ELF-1 (cell line): ENCODE measurements at places on chromosomes 7 and 10.

GRCh38 chr7:28434510-28434909 lies 22.2 kb downstream of the CREB5 start:
- no peak for DNase-seq

DNA sequence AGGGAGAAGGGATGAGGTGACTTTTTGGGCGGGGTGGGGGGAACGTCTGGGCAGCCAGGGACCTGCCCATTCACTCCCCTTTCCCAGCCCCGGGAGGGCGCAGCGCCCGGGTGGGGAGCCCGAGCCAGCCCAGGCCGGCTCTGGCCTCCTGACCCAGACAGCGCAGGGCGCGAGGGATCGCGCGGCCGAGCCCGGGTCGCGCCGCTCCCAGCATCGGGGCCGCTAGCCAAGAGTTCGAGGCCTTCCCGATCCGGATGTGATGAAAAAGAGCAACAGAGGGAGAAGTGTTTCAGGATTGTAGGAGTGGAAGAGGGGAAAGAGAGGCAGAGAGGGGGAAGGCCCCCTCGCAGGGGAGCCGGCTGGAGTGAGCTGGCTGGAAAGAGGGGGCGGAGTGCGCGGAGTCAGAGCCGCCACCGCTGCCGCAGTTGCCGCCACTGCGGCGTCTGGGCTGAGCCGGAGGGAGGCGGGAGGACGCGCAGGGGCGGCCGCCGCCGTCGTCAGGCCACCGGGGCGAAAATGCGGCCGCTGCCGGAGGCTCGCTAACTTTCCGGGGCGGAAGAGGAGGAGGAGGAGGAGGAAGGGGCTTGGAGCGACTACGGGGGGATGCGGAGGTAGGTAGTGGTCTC lies at the start of gene MDFIC:
TSS of gene MDFIC (plus strand) at position 69 of the 626 bp plus-strand sequence. CDS start 940 bp downstream, outside the sequence.
- DNase-seq, result peak; percentile 71

- DNase-seq, result no peak
Observed at GRCh38 chr10:96968682-96969423, 136.8 kb downstream of the LCOR start.

DNA sequence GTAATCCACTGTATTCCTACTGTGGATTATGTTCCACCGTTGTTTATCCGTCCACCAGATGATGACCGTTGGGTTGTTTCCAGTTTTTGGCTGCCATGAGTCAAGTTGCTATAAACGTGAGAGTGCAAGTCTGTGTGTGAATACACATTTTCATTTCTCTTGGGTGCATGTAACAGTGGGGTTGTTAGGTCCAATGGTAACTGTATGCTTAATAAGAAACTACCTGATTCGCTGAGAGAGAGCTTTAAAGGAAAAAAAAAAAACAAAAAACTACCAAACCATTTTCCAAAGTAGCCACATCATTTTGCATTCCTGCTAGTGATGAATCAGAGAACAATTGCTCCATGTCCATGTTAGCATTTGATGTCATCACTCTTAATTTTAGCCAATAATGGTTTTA lies 15.9 kb downstream of the UBN2 start:
- DNase-seq, result no peak

- DNase-seq, result no peak
Observed at GRCh38 chr7:149725916-149726315, 47.5 kb downstream of the ZNF467 start.

- DNase-seq, result no peak
Observed at GRCh38 chr10:75115137-75115536, 3.7 kb downstream of the SAMD8 start.

GRCh38 chr10:131961777-131962662 lies 19.7 kb downstream of the BNIP3 start:
- DNase-seq, result no peak

- DNase-seq, result peak; percentile 46
Observed at GRCh38 chr10:27625452-27626211, 120.0 kb downstream of the MKX start.

DNA sequence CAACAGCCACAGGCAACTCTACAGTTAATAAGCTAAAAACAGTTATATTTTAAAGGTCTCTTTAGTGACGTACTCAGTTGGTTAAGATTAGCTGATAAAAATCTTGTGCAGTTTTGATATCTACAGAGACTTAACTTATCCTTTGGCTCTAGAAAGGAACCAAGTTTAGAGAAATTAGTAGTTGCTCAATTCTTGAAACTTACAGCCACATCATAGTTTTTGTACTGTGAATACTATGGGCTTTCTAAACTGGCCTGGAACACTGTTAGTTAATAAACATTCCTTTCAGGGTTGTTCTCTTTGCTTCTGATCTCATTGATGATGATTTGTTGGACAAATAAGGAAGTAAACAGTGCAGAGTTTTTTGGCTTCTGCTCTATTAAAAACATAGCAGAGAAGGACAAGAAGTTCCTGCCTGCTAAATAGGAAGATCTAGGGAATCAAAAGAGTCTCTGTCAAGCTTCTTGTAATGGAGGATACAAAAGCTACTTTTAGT lies 73.1 kb downstream of the MKLN1 start:
- no peak for DNase-seq

DNA sequence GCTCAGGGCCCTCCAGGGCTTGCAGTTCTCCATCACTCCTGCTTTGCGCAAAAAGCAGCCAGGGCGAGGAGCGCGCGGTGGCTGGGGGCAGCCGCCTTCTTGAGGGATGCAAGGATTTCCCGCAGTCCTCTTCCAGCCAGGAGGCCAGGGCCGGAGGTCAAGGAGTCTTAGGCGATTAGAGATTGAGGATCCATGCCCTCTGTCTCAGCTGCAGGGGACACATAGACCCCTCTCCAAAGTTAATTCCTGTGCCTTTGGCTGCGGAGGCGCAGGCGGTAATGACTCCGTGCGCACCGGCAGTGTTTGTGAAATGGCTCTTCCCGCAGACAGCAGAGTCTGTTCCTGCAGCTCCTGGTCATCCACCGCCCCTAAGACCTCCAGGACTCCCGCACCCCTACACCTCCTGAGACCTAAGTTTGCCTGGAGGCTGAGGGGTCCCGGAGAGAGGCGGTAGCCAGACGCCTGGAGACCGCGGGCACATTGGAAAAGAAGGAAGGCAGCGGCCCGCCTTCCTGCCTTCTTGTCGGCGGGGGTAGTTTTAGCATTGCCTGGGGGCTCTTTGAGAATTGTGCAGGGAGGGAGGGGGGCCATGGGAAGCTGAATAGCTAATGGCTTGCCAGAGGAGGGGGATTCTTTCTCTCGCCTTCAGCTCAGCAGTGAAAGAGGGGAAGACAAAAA lies 3.3 kb upstream of the NEUROG3 start:
- peak; percentile 72 for DNase-seq

- peak; percentile 62 for DNase-seq
Observed at GRCh38 chr7:21771906-21772610, 173.6 kb downstream of the CDCA7L start.

DNA sequence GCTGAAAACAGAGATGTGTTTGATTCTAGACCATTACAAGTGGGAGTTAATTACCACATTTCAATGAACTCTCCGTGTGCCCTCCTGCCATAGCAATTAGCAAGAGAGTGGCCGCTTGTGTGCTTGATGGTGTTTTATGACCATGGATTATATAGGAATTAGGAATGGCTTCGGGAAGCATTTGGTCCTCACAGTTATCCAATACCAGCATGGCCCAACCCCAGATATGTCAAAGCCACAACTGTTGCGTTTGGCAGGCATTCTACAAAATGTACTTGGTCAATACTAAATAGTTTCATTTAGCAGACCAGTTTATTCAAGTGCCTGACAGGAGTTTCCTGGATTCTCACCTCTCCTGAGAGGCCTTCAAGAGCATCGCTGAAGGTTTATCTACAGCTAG lies 509.0 kb upstream of the GALNT17 start:
- DNase-seq, result no peak

- no peak for DNase-seq
Observed at GRCh38 chr7:150462413-150462812, 12.0 kb downstream of the GIMAP8 start.

DNA sequence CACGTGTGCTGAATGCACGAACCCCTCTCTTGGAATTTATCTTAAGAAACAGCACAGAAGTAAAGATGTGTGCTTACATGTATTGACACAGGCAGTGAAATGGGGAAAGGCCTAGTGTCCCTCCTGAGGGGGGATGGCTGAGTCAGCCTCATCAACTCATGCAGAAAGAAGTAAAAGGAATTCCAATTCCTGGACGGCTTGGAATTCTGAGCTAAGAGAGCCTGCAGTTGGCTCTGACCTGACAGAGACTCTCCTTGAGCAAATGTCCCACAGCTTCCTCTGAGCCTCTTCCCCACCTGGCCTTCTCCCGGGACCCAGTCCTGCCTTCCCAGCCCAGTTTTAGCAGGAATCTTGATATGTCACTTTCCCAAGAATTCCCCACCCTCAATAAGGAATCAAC lies 542.4 kb upstream of the ADARB2 start:
- no peak for DNase-seq

- no peak for DNase-seq
Observed at GRCh38 chr7:30379131-30379530, 94.7 kb downstream of the ZNRF2 start.

- DNase-seq, result no peak
Observed at GRCh38 chr7:112853422-112853821, 63.2 kb upstream of the TMEM168 start.

DNA sequence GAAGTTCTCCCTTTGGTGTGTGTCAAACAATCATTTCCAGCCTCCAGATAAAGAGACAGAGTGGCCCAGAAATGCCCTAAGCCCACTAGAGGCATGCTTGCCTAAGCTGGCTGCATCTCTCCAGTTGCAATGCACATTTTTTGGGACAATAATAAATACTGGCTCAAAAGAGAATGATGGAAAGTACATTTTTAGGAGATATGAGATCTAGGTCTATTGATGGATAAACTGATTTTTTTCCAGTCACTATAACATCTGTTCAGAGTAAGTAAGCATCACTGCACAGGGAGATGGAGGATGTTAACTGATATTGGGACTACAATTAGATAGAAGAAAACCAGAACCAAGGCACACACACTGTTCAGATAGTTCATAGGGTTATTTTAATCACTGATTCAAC lies 553.0 kb downstream of the GRM8 start:
- DNase-seq, result no peak

GRCh38 chr7:94392393-94392786 lies 2.3 kb upstream of the COL1A2 start:
- peak; percentile 4 for DNase-seq

- no peak for DNase-seq
Observed at GRCh38 chr7:133477791-133478190, 224.9 kb downstream of the EXOC4 start.

DNA sequence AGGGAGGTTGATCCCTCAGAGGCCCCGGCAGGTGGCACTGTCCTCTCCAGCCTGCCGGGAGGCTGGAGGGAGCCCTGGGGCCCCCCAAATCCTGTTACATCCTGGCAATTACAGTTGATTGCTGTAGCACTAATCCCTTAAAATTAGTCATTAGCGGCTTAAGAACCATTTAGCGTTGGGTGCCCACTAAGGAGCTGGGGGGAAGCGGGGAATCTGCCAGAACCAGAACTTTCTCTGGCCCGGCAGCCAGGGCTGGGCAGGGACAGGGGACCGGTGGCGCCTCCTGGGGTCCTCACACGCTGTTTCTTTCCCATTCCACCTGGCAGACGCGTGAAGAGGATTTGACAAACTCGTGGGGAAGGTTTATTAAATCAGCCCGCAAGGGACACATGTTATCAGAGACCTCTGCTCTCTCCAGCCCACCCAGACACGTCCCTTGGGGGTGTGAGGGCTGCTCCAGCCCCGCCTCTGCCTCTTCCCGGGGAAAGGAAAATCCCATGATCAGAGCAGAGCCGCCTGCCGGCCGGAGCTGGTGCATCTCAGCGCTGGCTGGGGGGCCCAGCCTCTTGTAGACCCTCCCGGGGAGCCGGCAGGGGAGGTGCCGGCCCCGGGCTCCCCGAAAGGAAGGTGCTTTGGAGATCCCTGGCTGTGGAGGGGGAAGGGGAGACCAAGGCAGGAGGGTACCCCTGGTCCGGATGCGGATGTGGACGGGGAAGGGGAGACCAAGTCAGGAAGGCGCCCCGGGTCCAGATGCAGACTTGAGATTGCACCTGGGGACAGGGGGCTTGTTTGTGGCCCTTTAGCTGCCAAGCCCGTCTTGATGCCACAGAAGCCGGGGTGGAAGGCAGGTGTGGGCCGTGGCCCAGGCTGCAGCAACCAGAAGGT lies 142.7 kb downstream of the ELFN1 start:
- peak; percentile 65 for DNase-seq

DNA sequence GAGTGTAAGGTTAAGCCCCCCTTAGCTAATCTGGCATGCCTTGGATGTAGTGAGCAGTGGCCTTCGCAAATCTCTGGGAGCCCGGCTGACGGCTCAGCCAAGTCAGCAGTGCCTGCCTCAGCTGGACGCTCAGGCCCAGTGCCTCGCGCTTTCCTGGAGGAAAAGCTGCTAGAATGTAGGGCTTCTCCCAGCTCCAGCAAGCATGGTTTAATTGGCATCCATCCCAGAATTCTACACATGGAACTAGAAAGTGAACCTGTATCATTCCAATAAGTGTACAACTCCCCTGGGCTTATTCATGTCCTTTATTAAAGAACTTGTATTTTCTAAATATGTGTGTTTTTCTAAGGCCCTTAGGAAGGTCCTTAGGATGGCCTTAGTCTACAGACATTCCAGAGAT lies 287.8 kb upstream of the SHH start:
- DNase-seq, result no peak

DNA sequence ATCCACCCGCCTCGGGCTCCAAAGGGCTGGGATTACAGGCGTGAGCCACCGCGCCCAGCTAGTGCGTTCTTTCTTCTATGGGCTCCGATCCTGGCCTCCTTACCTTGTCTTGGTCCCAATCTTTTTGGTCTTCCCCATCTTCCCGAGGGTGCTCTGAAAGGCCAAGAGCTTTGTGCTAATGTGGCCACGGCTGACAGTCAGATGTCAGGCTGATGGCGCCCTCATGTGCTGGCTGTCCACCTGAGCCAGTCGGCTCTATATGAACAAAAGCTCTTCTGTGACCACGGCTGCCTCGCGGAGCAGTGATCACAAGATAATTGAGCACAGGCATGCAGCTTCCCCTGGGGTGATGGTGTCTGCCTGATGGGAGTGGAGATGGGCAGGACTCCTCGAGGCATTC lies 11.0 kb upstream of the AHCYL2 start:
- peak; percentile 90 for DNase-seq

DNA sequence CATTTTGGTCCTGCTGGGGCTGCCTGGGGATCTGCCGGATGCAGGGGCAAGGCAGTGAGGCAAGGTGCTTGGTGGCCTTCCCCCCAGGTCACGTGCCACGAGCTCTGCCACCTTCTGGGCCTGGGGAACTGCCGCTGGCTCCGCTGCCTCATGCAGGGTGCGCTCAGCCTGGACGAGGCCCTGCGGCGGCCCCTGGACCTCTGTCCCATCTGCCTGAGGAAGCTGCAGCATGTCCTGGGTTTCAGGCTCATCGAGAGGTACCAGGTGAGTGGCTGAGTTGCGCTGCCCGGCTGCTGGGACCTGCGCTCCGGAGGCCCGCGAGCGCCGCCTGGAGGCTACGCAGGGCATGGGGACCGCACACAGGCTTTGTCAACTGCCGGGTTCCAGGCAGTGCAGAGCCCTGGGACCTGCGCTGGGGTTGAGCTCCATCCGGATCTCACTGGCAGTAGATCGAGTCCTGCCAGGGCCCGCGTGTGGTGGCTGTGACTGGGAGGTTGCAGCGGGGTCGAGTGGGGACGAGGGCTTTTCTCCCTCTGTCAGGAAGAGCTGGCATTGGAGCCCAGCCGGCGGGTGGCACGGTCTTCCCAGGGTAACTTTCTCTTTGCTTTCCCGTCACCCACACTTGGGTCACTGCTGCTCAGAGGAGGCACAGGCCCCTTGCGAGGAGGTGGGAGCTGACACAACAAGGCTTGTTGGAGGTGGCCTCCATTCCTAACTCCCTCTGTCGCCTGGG lies 21.7 kb downstream of the AMZ1 start:
- DNase-seq, result peak; percentile 93
